ENCODE measurements at places on chromosomes 11 and 22.

DNA sequence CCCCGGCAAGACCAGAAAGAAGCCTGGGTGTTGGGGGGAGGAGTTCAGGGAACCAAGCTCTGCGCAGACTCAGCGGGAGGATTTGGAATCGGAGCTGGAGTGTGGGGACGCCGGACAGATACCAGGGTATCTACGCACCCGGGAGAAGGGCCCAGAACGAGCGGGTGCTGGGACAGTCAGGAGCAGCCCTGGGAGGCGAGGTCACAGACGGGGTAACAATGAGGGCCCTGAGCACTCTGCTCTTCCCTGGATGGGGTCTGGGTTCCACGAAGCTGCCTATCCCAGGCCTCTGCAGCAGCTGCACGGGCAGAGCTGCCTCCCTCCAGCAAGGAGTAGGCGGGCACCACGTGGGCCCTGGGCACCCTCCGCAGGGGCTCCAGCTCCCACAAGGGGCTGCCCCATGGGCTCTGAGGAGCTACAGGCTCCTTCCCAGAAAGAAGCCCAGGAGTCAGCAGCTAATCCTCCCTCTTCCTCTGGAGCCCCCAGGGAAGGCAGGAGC lies 197.2 kb downstream of the BRD1 start:
- H3K4me3 ChIP-seq, result no peak overlapping the region
- peaks cover 3% of the 10 kb centered on the region for H3K36me3 ChIP-seq
- H3K27me3 ChIP-seq, result no peaks in the 10 kb centered on the region
- no peaks in the 10 kb centered on the region for H3K4me1 ChIP-seq
- no peak overlapping the region for H3K27ac ChIP-seq

GRCh38 chr11:108324587-108324986 lies 101.7 kb downstream of the ATM start:
- no peak for DNase-seq
- H3K4me3 ChIP-seq, result no peak overlapping the region
- H3K4me1 ChIP-seq, result peaks cover 14% of the 10 kb centered on the region
- no peaks in the 10 kb centered on the region for H3K27me3 ChIP-seq
- H3K36me3 ChIP-seq, result peaks cover 20% of the 10 kb centered on the region
- no peak overlapping the region for H3K27ac ChIP-seq

GRCh38 chr22:33962409-33962808 lies 42.1 kb upstream of the LARGE1 start:
- no peaks in the 10 kb centered on the region for H3K4me1 ChIP-seq
- no peak for DNase-seq
- no peak overlapping the region for H3K4me3 ChIP-seq
- H3K27ac ChIP-seq, result no peak overlapping the region

DNA sequence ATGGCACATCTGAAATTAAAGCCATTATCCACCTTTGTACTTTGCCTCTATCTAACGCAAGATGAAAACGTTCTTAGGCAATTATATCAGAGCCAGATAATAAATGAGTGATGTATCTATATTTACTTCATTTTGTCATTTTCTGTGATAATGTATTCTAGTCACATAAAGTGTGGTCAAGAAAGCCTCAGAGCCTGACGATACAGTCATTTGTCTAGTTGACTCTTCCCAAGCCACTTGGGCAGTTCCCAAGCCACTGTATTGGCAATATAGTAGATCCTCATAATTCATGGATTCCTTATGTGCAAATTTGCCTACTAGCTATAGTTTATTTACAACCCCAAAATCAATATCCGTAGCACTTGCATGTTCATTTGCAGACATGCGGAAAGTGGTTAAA lies 7.8 kb downstream of the HOATZ start:
- no peak overlapping the region for H3K4me3 ChIP-seq
- H3K36me3 ChIP-seq, result no peaks in the 10 kb centered on the region
- no peak overlapping the region for H3K27ac ChIP-seq
- H3K27me3 ChIP-seq, result peaks cover 5% of the 10 kb centered on the region
- H3K4me1 ChIP-seq, result peaks cover 52% of the 10 kb centered on the region
- DNase-seq, result no peak

- no peaks in the 10 kb centered on the region for H3K27me3 ChIP-seq
- peaks cover 42% of the 10 kb centered on the region for H3K4me1 ChIP-seq
- peaks cover 49% of the 10 kb centered on the region for H3K36me3 ChIP-seq
- H3K4me3 ChIP-seq, result no peak overlapping the region
These were observed 3.1 kb downstream of the TAF10 start for GRCh38 chr11:6608726-6609501.

DNA sequence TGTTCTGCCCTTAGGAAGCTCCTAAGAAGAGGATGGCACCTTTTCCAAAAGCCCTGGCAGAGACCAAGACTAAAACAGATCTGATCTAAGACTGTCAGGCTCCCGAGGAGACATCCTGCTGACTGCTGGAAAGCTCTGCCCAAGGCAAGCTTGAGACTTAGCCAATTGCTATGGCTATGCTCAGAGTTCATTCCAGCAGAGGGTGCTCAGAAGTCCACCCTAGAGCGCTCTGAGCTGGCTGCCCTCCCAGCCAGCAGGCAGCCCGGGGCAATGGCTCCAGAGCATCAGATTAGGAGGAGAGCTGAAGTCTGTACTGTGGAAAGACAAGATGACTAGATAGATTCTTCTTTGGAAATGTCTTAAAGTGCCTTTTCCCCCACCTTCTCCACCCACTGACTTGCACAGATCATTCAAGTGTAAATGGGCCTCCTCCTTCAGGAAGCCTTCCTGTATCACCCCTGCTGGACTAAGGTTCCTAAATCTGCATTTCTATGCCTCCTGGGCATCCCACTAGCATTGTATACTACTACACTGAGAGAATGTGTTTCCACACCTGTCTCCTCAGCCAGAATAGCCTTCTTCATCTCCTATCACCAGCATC lies 23.4 kb downstream of the LRRC55 start:
- no peaks in the 10 kb centered on the region for H3K36me3 ChIP-seq
- no peak overlapping the region for H3K27ac ChIP-seq
- no peaks in the 10 kb centered on the region for H3K4me1 ChIP-seq
- DNase-seq, result no peak
- H3K4me3 ChIP-seq, result no peak overlapping the region

- H3K4me1 ChIP-seq, result peaks cover 69% of the 10 kb centered on the region
- no peaks in the 10 kb centered on the region for H3K27me3 ChIP-seq
- no peak overlapping the region for H3K4me3 ChIP-seq
- H3K27ac ChIP-seq, result peak overlapping the region; percentile 13
- peaks cover 36% of the 10 kb centered on the region for H3K36me3 ChIP-seq
- no peak for DNase-seq
These were observed 47.1 kb downstream of the BCR start for GRCh38 chr22:23227380-23227779.

GRCh38 chr11:119533462-119533861 lies 110.5 kb upstream of the THY1 start:
- H3K27ac ChIP-seq, result no peak overlapping the region
- H3K4me3 ChIP-seq, result no peak overlapping the region
- H3K4me1 ChIP-seq, result no peaks in the 10 kb centered on the region

- no peaks in the 10 kb centered on the region for H3K27me3 ChIP-seq
- peaks cover 42% of the 10 kb centered on the region for H3K4me1 ChIP-seq
- no peak overlapping the region for H3K4me3 ChIP-seq
- DNase-seq, result no peak
- peaks cover 10% of the 10 kb centered on the region for H3K36me3 ChIP-seq
These were observed 87.5 kb downstream of the DDX10 start for GRCh38 chr11:108752297-108752751.

DNA sequence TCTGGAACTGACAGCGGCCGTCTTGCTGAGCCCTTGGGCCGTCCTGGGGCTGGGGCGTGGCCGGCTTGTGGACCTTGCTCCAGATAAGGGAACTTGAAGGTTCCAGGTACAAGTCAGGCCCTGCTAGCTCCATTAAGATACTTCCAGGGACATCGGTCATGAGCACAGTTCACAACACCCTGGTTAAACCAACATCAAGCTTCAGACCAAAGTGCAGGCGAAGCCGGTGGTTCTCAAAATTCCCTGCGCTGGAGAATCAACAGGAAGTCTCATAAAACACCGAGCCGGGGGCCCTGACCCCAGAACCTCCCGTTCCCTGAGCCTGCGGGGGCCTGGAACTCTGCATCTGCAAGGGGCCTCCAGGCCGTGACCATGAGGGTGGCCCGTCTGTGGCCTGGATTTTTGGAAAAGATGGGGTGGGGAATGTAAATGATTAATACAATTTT lies 1043.8 kb downstream of the BRD1 start:
- DNase-seq, result no peak
- no peak overlapping the region for H3K4me3 ChIP-seq
- H3K4me1 ChIP-seq, result no peaks in the 10 kb centered on the region
- H3K27ac ChIP-seq, result no peak overlapping the region
- H3K36me3 ChIP-seq, result no peaks in the 10 kb centered on the region

DNA sequence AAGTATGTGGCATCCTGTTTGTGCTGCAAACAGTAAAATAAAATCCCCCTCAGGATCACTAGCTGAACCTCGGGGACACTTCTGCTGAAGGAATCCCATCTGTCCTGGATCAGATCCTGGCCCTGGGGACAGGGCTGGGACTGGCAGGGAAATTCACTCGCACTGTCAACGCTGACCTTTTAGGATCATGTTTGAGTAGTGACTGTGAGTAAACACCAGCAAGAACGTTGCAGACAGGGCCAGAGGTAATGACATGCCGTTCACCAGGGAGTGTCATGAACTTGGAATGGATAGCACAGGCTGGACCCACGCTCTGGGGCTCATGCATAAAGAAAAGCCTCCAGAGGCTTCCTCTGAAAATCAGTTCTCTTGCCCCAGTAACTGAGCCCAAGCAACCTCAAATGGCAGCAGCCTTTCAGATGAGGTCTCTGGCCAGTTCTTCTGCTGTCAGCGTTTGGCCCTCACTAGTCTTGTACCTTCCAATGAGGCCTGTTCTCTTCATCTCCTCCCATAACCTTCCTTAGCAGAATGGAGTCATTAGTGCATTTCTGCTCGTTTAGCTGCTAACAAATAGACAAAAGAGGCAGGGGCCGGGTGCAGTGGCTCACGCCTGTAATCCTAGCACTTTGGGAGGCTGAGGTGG lies 51.0 kb upstream of the BARX2 start:
- no peaks in the 10 kb centered on the region for H3K36me3 ChIP-seq
- no peak overlapping the region for H3K4me3 ChIP-seq
- H3K4me1 ChIP-seq, result no peaks in the 10 kb centered on the region
- no peak for DNase-seq
- no peaks in the 10 kb centered on the region for H3K27me3 ChIP-seq
- H3K27ac ChIP-seq, result no peak overlapping the region

- H3K4me1 ChIP-seq, result peaks cover 3% of the 10 kb centered on the region
- H3K27ac ChIP-seq, result no peak overlapping the region
- H3K27me3 ChIP-seq, result peaks cover 9% of the 10 kb centered on the region
- peak; percentile 41 for DNase-seq
These were observed 10.2 kb upstream of the POU2F3 start for GRCh38 chr11:120229451-120230424.

- H3K4me3 ChIP-seq, result no peak overlapping the region
- no peaks in the 10 kb centered on the region for H3K27me3 ChIP-seq
These were observed 22.3 kb upstream of the BAIAP2L2 start for GRCh38 chr22:38132794-38133193.

DNA sequence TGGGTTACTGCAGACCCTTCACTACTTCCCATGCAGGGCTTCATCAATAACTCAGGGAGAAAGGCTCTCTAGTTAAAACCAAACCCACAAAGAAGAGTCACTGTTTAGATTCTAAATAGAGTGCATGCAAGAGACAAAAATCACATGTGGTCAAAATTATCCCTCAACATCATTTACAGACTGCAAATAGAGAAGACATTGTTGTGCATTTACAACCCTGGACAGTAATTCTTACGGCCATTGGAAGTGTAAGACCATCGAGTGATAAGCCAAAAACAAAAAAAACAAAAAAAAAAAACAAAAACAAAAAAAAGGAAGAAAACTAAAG lies 93.4 kb downstream of the RASSF10 start:
- no peaks in the 10 kb centered on the region for H3K4me1 ChIP-seq
- H3K36me3 ChIP-seq, result no peaks in the 10 kb centered on the region
- H3K27ac ChIP-seq, result no peak overlapping the region
- no peak for DNase-seq
- no peak overlapping the region for H3K4me3 ChIP-seq

DNA sequence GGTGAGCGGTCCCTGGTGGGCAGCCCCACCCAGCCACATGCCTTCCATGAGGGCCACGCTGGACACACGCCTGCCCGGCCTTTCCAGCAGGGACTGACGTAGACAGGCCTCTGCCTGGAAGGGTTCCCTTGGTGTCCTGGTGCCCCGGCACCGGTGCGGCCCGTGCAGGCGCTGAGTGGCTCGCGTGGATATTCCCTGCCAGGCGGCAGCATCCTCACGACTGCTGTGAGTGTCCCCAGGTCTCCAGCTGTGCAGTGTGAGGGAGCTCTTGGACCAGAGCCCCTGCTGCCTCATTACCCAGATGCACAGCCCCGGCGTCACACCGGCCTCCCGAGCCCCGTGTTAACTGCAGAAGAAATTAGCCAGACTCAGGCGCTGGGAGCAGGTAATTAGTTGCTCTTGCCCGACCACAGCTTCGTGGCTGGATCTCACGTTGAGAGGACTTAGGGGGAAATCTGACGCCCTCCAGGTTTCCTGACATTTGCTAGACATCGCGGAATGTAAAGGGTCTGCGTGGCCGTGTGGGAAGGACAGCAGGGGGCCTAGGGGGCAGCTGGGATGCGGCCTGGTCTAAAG lies 1196.3 kb downstream of the BRD1 start:
- no peak for DNase-seq
- no peaks in the 10 kb centered on the region for H3K36me3 ChIP-seq
- H3K4me3 ChIP-seq, result no peak overlapping the region
- no peak overlapping the region for H3K27ac ChIP-seq

- H3K4me1 ChIP-seq, result no peaks in the 10 kb centered on the region
- no peak overlapping the region for H3K4me3 ChIP-seq
- no peak overlapping the region for H3K27ac ChIP-seq
- no peaks in the 10 kb centered on the region for H3K36me3 ChIP-seq
- H3K27me3 ChIP-seq, result no peaks in the 10 kb centered on the region
- DNase-seq, result no peak
These were observed 13.5 kb upstream of the MTMR2 start for GRCh38 chr11:95937358-95937757.

DNA sequence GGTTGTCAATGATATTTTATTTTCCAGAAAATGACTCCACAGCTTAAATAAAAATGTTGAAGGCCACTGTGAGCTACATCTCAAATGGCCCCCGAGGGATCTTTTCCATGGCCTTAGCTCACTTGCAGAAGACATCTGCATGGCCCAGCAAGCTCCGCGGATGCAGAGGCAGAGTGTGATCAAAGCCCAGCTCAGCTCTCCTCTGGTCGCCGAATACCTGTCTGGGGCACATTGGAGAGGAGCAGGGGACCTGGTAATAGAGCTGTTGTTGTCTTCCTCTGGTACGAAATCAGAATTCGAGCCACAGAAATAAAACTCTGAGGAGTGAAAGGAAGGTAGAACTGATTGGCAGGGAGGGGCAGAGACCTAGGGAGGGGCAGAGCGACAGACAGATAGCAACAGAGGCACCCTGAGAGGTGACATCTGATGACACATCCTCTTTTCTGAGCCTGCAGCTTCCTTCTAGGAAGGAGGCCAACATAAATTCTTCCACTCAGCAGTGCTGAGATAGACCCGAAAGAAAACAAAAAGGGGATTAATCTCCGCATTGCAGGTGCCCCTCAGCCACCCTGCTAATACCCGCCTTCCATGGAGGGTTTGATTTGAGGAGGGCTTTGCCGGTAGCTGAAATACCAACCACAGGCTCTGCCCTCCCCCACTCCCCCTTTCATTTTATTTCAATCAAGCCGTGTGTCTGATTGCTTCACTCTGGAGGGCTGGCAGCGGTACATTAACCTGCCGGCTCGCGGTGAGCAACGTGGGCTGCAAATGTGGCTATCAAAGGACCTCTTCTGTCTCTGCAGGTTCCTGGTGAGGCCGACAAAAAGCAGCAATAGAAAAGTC lies 759.4 kb downstream of the OPCML start:
- DNase-seq, result no peak
- H3K27ac ChIP-seq, result no peak overlapping the region
- H3K4me1 ChIP-seq, result no peaks in the 10 kb centered on the region

- H3K27ac ChIP-seq, result no peak overlapping the region
- H3K4me1 ChIP-seq, result no peaks in the 10 kb centered on the region
- H3K27me3 ChIP-seq, result peaks cover 11% of the 10 kb centered on the region
- H3K4me3 ChIP-seq, result no peak overlapping the region
These were observed 39.2 kb downstream of the HEPHL1 start for GRCh38 chr11:94060401-94060800.
